ENCODE measurements at places on chromosomes 11 and 22. TPM values are rescaled to one million over a fixed set of nuclear protein-coding genes. Genes with fewer than 3 reads are reported as not detected.

Gene TRIM29
- total RNA-seq, result not detected

Gene MICAL3
- 19.1 TPM for total RNA-seq

Gene FGF19
- not detected for total RNA-seq

- no peak for DNase-seq
Measured at GRCh38 chr11:23151819-23152218, 291.5 kb upstream of the CCDC179 start.

Gene YPEL4
- 0.19 TPM for total RNA-seq

DNA sequence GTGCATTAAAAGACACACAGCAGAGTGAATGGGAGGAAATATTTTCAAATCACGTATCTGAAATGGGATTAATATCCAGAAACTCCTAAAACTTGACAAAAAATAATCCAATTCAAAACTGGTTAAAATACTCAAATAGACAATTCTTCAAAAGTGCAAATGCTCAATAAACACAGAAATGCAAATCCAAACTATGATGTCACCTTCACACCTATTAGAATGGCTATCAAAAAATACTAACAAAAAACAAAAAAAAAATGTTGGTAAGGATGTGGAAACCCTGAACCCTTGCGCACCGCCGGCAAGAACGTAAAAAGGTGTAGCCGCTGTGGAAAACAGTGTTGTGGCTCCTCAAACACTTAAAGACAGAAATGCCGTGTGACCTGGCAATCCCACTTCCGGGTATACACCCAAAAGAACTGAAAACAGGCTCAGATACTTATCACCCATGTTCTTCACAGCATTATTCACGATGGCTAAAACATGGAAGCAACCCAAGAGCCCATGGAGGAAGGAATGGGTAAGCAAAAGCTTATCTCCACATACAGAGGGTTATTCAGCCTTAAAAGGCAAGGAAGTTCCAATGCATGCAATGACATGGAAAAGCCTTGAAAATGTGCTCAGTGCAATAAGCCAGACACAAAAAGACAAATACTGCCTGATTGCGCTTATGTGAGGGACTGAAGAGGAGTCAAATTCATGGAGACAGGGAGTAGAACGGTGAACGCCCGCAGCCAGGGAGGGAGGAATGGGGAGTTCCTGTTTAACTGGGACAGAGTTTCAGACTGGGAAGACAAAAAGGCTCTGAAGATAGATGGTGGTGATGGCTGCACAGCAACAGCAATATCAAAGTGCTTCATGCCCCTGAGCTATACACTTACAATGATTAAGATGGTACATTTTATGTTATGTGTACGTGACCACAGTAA is 19.6 kb downstream of the BRD1 start:
- DNase-seq, result peak; percentile 75

Gene CST6
- not detected for total RNA-seq

GRCh38 chr11:65806979-65807378 is 20.1 kb downstream of the OVOL1 start:
- no peak for DNase-seq

Gene BATF2
- total RNA-seq, result not detected

DNA sequence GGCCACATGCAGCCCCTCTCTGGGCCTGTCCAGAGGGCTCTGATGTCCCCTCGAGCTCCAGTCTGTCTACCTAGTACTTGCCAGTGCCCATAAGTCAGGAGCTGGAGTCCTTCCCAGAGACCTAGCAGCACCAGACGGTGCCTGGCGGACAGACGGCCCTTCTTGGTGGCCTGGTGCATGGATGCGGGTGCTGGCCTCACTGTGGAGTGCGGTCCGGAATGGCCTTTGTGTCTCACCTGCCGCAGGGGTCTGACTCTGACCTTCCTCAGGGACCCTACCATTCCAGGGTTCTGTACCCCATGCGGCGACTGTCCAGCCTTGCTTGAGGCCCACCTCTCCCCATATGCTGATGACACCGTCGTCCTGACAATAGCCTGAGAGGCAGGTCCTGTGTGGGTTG is 29.4 kb upstream of the SMIM38 start:
- DNase-seq, result no peak

Gene TECTA
- 0.25 TPM for total RNA-seq

Gene E2F8
- total RNA-seq, result 59.7 TPM

Gene ZNRF3
- total RNA-seq, result 0.58 TPM

Gene KRTAP5-7
- not detected for total RNA-seq

GRCh38 chr11:133040289-133040900 is 491.9 kb downstream of the OPCML start:
- no peak for DNase-seq

- DNase-seq, result no peak
Measured at GRCh38 chr11:3136546-3137455, 28.3 kb downstream of the OSBPL5 start.

Data from activated CD4-positive, alpha-beta T cell treated with anti-CD3 and anti-CD28 coated beads, Interleukin-2, amount 10 ng/mL, durations not matched to agents 7 days and 5 days (primary cell).